SJCRH30 (cell line): ENCODE measurements at places on chromosomes 4 and X.

DNA sequence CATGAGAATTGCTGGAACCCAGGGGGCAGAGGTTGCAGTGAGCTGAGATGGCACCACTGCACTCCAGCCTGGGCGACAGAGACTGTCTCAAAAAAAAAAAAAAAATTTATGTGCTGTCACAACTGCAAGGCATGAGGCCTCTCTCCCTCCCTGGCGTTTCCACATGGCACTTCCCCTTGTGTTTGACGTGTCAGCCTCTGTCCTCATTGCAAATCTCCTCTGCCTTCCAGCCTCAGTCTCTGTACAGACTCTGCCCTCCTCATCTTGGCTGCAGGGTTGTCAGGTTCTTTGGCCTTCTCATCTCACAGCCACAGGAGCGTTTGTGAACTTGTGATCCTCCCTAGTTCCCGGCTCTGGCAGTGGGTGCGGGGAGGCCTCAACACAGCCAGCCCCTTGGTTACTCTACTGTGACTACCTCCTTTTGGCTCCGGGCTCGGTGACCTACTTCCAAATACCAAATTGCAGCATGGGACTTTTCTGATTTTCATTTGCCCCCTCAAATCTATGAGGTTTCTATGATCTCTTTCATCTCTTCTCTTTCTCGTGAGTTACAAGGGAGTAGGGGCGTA lies 250.0 kb downstream of the CBR4 start:
- DNase-seq = no peak

DNA sequence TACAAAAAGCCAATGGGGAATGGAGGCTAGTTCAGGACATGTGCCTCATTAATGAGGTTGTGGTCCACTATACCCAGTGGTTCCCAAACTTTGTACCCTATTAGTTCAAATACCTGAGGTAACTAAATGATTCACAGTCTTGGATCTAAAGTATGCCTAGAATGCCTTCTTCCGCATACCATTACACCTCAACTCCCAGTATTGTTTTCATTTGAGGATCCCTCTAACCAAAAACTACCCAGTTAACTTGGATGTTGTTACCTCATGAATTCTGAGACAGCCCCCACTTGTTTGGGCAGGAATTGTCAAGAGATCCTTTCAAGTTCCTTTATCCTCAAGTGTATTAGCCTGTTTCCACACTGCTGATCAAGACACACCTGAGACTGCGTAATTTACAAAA lies 439.2 kb downstream of the PCDH10 start:
- DNase-seq = no peak

DNA sequence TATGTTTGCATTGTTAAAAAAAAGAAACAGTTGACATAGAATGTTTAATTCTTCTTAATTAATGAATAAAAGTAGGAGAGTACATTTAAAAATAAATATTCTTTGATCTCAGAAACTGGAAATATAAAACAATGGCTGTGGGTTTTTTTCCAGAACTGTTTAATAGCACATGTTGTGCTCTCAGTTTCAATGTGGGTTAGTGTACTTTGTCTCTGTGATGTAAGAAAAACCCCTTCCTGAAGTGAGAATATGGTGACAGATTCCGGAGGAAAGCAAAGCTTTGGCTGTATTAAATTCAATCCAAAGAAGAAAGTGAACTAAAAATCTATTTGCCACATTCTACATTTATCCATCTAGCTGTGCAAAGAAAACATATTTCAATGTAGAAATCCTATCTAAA lies 261.9 kb upstream of the ADGRL3 start:
- no peak for DNase-seq

- no peak for DNase-seq
Observed at GRCh38 chr4:118939169-118939783, 50.6 kb downstream of the SYNPO2 start.

GRCh38 chrX:53287493-53288138 lies 6.2 kb upstream of the IQSEC2 start:
- DNase-seq = peak; percentile 49

DNA sequence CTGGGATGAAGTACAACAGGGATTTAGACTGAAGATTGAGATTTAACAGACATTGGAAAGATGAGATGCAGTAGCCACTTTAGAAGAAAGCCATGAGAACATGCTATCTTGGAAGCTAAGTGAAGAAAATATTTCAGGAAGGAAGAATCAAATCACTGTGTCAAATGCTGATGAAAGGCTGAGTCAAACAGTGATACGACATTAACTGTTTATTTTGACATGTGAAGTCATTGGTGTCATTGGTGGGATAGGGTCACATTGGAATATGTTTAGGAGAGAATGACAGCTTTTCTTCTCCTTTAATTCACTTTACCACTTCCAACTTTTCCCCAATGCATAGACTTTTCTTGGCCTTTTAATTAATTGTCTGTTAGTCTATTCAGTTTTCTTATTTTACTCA lies 653.0 kb upstream of the BOD1L1 start:
- DNase-seq = no peak

- peak; percentile 74 for DNase-seq
Observed at GRCh38 chrX:19739683-19740082, 147.7 kb downstream of the SH3KBP1 start.
